Lower lobe of right lung (tissue), 2 donors: ENCODE measurements at places on chromosomes 11 and 22. TPM values are rescaled to one million over a fixed set of nuclear protein-coding genes. Genes with fewer than 3 reads are reported as not detected.

- no peak for DNase-seq
- peaks cover 4% of the 10 kb centered on the region for H3K4me1 ChIP-seq
- H3K4me3 ChIP-seq, result no peak overlapping the region
Measured at GRCh38 chr11:69654660-69655478, 13.9 kb downstream of the CCND1 start.

- H3K4me3 ChIP-seq, result no peak overlapping the region
- no peaks in the 10 kb centered on the region for H3K36me3 ChIP-seq
- no peak for DNase-seq
- peaks cover 22% of the 10 kb centered on the region for H3K27me3 ChIP-seq
- peaks cover 36% of the 10 kb centered on the region for H3K4me1 ChIP-seq
Measured at GRCh38 chr22:27803841-27804415, 2.4 kb upstream of the MN1 start.

DNA sequence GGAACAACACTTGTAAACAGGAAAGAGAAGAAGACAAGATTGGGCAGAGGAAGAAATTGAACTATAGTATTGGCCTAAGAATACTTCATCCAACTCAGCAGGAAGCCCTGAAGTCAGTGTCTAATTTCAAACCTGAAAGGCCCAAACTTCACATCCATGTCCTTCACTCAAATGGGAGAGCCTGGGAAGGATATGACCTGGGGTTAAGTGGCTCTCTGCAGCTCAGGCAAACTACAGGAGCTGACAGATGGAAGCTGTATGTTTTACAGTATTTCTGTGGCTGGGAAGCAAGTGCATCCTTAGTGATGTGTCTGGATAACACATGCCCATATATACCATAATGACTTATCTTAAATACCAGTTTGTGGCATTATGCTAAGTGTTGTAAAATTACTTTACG is 196.2 kb downstream of the SOX6 start:
- no peaks in the 10 kb centered on the region for H3K4me1 ChIP-seq
- H3K4me3 ChIP-seq, result no peak overlapping the region
- no peaks in the 10 kb centered on the region for H3K36me3 ChIP-seq
- no peak overlapping the region for H3K27ac ChIP-seq
- H3K27me3 ChIP-seq, result no peaks in the 10 kb centered on the region

GRCh38 chr11:62068730-62069129 is 55.1 kb upstream of the INCENP start:
- no peaks in the 10 kb centered on the region for H3K27me3 ChIP-seq
- H3K36me3 ChIP-seq, result no peaks in the 10 kb centered on the region
- DNase-seq, result no peak
- H3K27ac ChIP-seq, result no peak overlapping the region
- no peaks in the 10 kb centered on the region for H3K4me1 ChIP-seq

- H3K27ac ChIP-seq, result no peak overlapping the region
- H3K4me3 ChIP-seq, result no peak overlapping the region
- H3K27me3 ChIP-seq, result peaks cover 3% of the 10 kb centered on the region
- DNase-seq, result no peak
- H3K36me3 ChIP-seq, result no peaks in the 10 kb centered on the region
Measured at GRCh38 chr11:69251639-69252489, 42.1 kb upstream of the MYEOV start.

GRCh38 chr11:28773606-28774005 is 665.4 kb downstream of the METTL15 start:
- no peak overlapping the region for H3K27ac ChIP-seq
- no peaks in the 10 kb centered on the region for H3K4me1 ChIP-seq
- DNase-seq, result no peak
- H3K36me3 ChIP-seq, result no peaks in the 10 kb centered on the region

- no peak for DNase-seq
- H3K4me3 ChIP-seq, result peak overlapping the region; percentile 54
- peaks cover 24% of the 10 kb centered on the region for H3K4me1 ChIP-seq
Measured at GRCh38 chr11:555780-556661, 4.5 kb downstream of the LMNTD2 start.

- no peak for DNase-seq
- H3K4me1 ChIP-seq, result no peaks in the 10 kb centered on the region
- no peak overlapping the region for H3K27ac ChIP-seq
- H3K27me3 ChIP-seq, result no peaks in the 10 kb centered on the region
- H3K4me3 ChIP-seq, result no peak overlapping the region
- H3K36me3 ChIP-seq, result no peaks in the 10 kb centered on the region
Measured at GRCh38 chr11:111066846-111067245, 178.7 kb upstream of the POU2AF2 start.

DNA sequence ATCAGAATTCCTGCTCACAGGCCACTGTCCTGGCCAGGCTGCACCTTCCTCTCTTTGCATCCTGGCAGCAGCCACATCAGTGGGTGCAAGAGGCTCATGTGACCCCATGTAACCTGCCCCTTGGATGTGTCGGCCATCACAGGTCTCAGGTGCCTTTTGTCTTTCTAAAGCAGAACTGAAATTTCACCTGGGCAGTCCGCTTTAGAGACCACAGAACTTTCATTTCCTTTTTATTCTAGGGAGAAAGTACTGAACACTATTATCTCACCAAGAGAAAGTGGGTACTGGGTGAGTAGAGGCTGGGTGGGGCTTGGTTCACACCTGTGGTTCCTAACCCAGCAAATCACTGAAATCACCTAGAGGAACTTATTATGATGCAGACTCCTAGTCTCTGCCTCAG is 51.7 kb upstream of the NUP160 start:
- DNase-seq, result no peak
- H3K4me1 ChIP-seq, result no peaks in the 10 kb centered on the region
- no peaks in the 10 kb centered on the region for H3K36me3 ChIP-seq
- no peaks in the 10 kb centered on the region for H3K27me3 ChIP-seq
- H3K4me3 ChIP-seq, result no peak overlapping the region

- H3K36me3 ChIP-seq, result peaks cover 28% of the 10 kb centered on the region
- no peak for DNase-seq
- H3K4me1 ChIP-seq, result peaks cover 33% of the 10 kb centered on the region
Measured at GRCh38 chr11:62854013-62854824, 14.8 kb upstream of the WDR74 start.

- DNase-seq, result no peak
- H3K4me1 ChIP-seq, result peaks cover 98% of the 10 kb centered on the region
- H3K27ac ChIP-seq, result peak overlapping the region; percentile 63
- H3K4me3 ChIP-seq, result no peak overlapping the region
Measured at GRCh38 chr11:114109206-114110090, 49.9 kb downstream of the ZBTB16 start.

DNA sequence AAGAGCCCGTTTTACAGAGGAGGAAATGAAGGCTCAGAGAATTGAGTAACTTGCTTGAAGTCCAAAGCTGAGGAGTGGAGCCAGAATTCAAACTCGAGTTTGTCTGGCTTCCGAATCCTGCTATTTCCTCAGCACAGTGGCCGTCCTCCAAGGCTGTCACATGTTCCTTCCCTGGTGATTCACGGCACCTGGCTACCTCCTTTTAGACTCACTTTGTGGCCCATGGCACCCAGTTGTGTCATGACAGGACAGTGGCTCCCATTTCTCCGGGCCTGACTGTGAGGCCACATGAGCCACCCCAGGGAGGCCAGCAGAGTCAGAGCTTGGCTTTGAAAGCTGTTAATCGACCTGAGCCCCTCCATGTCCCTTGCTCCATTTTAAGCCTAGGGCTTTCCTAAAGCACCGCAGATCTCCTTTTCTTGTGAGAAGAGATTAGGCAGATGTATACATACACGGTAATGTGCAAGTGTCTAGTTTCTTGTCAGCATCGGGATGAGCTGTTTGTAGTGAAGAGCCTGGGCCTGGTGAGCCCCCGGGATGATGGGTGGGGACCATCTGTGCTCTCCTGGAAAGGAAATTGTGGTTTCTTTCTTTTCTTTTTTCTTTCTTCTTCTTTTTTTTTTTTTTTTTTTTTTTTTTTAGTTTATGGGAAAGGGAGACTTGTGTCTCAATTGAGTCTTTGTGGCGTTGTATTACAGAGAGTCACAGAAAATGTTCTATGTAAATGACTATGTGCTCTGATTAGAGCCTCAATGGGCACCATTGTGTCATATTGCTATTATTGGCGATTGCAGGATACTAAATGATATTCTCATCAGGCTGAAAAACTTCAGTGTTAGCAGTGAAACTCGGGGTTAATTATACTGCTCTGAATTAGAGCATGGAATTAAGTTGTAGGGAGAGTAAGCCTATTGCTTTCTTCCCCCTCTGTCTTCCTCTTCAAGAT is 54.8 kb downstream of the PTPRJ start:
- H3K4me1 ChIP-seq, result peaks cover 51% of the 10 kb centered on the region
- H3K36me3 ChIP-seq, result no peaks in the 10 kb centered on the region
- H3K27me3 ChIP-seq, result no peaks in the 10 kb centered on the region
- H3K27ac ChIP-seq, result no peak overlapping the region
- no peak overlapping the region for H3K4me3 ChIP-seq

The OR52N4 gene
- total RNA-seq, result not detected

The RFPL3 gene
- not detected for total RNA-seq

The DEUP1 gene
- total RNA-seq, result 0.68 TPM

The CRACR2B gene
- 43.6 TPM for total RNA-seq

The NRGN gene
- total RNA-seq, result 99.1 TPM

The GAB2 gene
- 64.2 TPM for total RNA-seq

The HTR3B gene
- not detected for total RNA-seq
